CD4-positive, alpha-beta T cell treated with Interleukin-4 for 4 hours (primary cell): ENCODE measurements at places on chromosomes 16 and 17.

GRCh38 chr17:75652934-75653549 is 13.9 kb downstream of the RECQL5 start:
- DNase-seq, result peak; percentile 14

DNA sequence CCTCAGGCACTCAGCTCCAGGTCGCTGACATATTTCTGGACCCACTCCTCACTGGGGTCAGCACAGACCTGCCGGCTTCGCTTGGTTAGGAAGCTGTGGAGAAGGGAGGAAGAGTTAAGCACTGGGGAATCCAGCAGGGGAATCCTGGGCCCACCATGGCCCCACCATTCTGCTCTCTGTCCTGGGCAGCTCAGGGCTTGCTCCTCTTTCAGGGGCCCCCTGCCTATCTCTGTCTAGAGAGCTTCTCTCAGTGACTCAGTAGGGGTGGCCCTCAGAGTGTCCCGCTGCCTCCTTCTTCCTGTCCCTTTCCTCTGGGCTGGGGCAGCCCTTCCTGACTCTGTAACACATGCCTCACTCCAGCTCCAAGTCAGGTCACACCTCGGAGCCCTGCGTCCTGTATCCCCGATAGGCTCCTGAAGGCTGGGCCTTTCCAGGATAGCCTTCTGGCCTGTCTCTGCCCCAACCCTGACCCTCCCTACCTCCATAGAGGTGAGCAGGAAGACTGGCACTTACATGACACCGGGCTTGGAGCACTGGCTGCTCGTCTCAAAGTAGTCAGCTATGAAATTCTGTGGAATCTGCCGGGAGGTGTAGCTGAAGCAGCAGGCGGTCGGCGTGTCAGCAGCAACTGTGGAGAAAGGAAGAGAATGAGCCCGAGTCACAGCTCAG is 1.1 kb downstream of the CCL3 start:
- DNase-seq, result no peak

DNA sequence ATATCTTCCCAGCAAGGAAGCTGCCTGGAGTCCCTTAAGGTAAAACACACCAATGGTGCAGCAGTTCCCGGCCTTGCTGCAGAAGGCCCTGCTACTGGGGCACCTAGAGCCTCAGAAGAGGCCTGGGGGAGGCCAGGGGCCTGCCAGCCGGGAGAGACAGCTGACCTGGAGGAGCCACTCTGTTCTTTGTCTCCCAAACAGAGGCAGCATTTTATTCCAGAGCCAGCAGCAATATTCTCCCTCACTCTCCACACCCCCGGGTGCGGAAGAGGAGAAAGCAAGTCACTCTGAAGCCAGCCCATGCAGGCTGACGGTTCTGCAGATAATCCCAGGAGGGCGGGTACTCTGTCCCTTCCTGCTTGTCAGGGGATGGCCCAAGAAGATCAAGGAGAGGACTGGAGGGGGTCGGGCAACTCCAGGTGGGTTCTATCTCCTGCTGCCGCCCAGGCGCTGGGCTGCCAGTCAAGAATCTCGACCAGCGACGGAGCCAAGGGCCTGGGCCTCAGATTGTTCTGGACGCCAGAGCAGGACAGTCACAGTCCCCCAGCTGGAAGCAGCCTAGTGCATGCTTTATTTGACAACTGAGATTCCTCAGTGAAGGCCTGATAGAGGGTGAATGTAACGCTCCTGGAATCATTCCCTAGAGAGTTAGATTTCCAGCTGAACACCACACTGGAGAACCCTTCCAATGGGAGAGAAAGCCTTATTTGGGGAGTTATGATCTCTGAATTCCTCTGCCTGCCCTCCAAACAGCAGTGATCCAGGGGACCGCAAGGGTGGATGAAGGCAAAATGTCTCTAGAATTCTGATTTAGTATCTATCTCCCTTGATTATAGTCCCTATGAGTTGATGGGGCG is 1.1 kb upstream of the KIFC3 start:
- DNase-seq, result no peak

DNA sequence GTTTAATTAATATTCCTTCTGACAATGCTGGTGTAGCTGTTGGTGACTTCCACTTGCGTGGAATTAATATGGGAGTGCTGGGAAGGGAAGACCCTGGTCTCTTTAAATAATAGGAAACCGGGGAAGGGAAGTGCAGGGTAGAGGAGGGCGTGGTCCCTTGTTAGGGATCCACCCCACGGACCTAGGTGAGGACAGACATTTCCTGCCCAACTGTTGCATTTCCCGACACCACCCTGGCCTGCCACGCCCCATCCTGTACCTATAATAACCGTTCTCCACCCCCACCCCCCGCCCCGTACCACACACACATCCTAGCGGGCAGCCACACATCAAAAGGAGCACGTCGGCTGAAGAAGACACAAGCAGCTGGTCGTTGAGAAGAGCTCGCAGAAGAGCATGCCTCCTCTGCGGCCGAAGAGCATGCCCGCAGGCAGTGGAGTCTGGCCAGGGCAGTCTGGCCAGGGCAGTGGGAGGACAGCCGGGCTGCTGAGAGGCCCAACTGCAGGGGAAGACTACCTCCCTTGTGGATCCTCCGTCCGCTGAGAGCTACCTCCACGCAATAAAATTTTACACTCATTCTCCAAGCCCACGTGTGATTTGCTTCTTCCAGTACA is 36.8 kb upstream of the MMD start:
- DNase-seq, result no peak

DNA sequence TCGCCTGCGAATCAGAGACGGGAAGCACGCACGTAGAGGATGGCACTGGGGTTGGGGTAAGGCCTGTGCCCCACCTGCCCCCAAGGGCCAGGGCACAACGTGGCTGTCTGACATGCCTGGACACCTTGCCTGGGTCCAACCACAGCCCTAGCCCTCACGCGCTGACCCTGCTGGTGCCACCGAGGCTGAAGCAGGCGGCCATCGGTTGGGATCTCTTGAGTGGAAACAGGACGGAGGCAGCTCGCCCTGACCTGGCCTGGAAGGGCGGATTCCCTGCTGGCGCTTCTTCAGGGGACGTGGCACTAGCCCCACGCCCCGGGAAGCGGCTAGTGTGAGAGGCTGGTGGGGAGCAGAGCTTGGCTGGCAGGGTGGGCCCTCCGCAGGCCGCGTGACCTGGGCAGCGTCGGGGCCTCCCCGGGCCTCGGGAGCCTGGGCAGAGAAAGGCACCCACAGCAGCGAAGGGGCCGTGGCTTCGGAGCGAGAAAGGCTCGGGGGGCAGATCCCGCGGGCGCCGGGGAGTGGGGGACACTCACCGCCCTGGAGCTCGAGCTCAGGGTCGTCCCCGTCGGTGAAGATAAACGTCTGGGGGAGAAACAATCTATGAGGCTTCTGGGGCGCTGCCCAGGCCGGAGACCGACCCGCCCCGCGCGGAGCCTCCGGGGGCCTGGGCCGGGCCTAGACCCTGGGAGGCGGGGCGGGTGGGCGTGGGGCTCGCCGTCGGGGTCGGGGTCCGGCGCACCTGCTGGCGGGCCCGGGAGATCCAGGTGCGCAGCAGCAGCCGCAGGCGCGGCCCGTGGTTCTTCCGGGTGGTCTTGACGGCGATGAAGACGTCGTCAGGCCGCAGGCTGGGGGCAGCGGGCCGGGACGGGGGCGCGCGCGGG is 610 bp downstream of the RFNG start:
- DNase-seq, result no peak

DNA sequence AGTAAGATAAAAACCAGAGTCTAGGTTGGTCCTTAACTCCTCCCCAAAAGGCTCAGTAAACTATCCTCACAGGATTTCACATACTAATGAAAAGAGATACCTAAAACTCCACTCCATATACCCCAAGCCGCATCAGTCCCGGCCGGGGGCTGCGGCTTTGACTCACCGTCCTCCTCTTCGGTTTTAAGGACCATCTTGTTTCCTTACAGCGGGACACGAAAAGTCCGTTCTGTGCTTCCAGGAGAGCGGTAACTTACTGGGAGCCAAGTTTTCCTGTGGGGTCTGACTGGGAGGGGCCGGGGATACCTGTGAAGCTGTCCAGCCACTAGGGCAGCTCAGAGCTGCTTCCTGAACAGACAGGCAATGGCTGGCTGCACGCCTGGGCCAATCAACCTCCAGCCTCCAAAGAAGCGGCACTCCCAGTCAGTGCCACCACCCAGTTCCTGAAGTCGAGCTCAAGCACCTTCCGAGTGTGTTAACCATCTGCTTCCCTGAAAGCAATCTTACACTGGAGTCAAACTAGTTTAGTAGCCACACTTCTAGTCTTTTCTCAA is 45.5 kb downstream of the CYTH1 start:
- DNase-seq, result peak; percentile 73

GRCh38 chr17:31095236-31096105 is 694 bp downstream of the NF1 start:
- no peak for DNase-seq

DNA sequence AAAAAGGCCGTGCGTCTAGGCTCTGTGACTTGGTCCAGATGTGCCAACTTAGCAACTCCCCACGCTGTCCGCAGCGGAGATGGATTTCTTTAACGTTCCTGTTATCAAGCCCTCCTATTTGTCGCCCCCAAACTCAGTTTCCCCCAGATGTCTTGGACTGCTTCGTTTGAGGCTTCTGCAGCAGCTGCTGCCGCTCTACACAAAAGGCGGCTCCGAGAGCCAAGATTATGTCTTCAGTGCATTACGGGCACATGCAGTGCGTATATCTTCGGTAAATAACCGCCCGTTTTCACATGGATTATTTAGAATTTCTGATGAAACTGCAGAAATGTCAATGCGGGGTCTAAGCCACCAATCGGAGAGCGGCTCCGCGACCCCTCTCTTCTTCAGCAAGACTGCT is 240.6 kb upstream of the ZFHX3 start:
- DNase-seq, result no peak

DNA sequence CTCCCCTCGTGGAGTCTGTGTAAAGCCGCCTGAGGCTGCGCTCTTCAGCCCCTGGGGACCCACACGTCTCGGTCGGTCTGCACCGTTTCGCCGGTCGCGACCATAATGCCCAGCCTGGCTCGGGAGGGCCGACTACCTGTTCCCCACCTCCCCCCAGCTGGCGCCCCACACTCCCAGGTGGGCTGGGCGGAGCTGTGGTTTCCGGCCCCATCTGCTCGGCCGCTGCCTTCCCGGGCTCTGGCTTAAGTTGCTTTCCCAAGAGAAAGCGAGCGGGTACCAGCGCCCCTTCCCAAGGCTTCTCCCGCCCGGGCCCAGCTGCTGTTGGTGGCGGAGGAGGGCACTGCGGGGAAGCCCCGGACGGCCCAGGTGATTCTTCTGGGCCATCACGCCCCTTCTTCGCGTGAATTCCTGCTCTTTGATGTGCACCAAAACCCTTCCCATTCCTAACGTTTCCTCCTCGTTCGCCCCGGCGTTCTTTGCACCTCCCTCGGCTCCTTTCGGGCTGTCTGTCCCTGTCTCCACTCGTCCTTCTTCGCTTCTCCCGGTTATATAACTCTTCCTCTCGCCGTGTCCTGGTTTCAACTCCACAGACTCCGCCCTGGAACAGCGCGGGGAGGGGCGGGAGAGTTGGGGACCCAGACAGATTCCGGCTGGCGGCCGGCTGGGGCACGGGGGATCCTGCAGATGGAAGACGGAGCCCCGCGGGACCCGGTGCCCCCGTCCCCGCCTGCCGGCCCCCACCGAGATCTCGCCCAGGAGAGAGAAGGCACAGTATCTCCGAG is 2.0 kb downstream of the KDM6B start:
- DNase-seq, result peak; percentile 29

DNA sequence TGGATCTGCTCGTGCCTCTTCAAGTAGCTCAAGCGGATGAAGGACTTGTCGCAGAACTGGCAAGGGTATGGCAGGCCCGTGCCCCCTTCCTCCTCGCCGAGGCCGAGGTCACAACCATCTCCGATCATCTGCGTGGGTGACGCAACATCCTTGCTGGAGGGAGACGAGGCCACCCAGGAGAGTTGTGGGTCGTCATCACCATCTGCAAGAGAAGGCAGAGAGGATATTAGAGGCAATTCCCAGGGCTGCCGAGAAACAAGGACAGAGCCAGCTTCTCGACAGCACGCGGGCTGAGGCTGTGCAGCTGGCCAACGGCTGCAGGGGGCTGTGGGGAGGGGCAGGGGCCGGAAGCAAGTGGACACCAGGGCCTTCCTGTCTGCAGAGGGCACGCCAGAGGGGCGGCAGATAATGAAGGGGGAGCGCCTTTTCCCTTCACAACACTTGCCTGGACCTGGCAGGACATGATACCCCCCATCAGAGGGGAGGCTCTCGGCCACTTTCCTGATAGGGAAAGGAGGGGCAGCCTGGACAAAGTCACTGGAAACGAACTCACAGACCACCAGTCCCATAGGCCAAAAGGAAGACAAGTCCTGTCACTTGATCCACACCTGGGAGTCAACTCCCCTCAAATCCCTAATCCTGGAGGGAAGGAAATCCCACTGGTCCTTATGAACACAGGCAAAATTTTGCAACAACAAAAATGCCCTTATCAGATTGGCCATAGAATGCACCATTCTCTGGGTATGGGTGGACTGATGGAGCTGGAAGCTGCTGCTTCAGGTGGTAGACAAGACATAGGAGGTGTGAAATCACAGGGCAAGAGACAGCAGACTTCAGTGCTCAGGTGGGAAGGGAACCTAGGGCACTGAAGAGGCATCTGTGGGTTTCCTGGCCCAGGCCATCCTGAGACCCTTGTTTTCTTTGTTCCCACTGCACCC is 217.0 kb downstream of the ZNF423 start:
- no peak for DNase-seq

GRCh38 chr17:8711291-8711690 is 33.3 kb downstream of the CCDC42 start:
- DNase-seq, result no peak

- no peak for DNase-seq
Measured at GRCh38 chr17:44115585-44116415, 7.6 kb downstream of the HDAC5 start.
